ENCODE measurements at places on chromosomes 1 and 21.
A peak's percentile ranks its signal among the peaks of the same experiment; 100 is the strongest.

GRCh38 chr1:235075048-235075776, 53.4 kb downstream of the TOMM20 start:
- peak; percentile 80 for DNase-seq

- no peak for DNase-seq
These were observed 23.5 kb downstream of the PHGDH start for GRCh38 chr1:119735217-119735616.

DNA sequence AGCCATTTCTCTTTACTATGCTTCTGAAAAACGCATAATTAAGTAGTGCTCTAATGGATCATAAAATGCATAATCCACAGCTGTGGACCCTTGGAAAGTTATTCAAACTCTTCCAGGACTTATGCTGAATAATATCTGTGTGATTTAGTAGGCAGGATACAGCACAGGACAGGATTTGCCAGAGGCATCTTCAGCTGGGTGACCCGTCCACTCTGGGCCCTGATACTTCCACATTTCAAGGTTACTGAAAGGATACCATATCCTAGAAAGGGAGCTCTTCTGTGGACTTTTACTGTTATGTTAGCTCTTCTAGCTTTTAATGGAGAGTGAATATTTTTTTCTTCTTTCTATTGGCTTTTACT, 49.6 kb downstream of the MAP10 start:
- no peak for DNase-seq

GRCh38 chr1:207823880-207824566, 72.2 kb downstream of the CD46 start:
- DNase-seq: peak; percentile 58

GRCh38 chr1:162823231-162823630, 32.7 kb downstream of the HSD17B7 start:
- DNase-seq: no peak

GRCh38 chr1:239771550-239771949, 320.1 kb upstream of the FMN2 start:
- DNase-seq: no peak

DNA sequence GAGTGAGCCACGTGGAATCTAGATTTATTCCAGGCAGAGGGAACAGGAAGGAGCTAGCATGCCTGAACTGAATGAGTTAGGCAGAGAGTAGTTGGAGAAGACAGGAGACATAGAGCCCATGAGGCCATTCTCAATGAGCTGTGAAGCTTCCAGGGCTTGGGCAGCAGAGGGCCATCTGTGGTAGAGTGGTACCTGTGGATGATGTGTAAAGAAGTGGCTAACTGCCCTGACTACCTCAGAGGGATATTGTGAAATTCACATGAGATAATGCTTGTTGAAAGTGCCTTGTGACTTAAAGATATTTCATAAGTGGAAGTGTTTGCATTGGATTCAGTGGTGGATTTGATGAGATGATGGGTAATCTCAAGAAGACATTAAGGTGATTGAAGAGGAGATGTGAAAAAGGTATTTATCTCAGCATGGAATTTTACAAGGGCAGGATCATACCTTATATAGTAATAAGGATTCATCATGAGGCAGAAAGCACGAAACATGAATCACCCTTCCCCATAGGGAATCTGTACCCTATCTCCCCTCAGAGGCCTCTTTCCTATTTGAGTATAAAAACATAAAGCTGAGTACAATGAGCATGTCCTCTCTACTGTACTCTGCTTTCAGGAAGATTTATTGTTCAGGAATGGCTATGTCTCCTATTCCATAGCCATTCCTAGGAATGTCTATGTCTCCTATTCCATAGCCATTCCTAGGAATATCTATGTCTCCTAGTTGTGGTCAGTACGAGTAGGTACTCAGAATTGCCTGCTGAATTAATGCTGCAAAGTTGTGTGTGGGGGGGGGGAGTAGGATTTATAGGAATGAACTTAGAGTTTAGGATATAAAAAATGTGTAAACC, 146.8 kb downstream of the PAPPA2 start:
- DNase-seq: no peak

- no peak for DNase-seq
These were observed 63.3 kb downstream of the FGGY start for GRCh38 chr1:59360170-59360569.

DNA sequence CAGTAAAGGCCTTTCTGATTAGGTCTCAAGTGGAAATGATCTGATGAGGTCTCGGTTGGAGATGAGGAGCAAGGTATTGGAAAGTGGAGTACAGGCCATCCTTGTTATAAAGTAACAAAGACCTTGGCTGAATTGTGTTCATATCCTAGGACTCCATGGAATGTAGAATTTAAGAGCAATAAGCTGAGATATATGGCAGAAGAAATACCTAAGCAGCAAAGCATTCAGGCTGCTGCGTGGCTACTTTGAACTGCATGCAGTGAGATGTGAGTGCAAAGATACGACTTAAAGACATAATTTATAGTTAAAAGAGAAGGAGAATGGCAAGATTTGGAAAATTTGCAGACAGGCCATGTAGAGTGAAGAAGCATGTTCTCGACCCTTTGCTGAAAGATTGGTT, 11.2 kb upstream of the XPR1 start:
- no peak for DNase-seq

DNA sequence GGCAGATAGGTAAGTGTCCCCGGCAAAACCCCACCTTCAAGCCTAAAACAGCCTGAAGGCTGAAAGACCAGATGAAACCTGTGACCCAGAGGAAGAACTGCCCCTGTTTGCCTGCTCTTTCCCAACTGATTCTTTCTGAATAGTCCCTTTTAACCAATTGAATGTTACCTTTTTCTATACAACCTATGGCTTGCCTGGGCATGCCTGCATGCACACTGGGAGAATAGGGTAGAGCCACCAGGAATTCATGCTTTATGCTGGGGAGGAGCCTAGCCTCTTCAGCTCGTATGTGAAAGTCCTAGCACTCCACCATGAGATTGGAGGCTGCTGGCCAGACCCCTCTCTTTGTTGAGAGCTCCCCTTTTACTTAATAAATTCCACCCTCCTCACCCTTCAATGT, 340.0 kb downstream of the PTBP2 start:
- DNase-seq: no peak

- DNase-seq: no peak
These were observed 8.9 kb upstream of the RGS1 start for GRCh38 chr1:192566657-192567056.

DNA sequence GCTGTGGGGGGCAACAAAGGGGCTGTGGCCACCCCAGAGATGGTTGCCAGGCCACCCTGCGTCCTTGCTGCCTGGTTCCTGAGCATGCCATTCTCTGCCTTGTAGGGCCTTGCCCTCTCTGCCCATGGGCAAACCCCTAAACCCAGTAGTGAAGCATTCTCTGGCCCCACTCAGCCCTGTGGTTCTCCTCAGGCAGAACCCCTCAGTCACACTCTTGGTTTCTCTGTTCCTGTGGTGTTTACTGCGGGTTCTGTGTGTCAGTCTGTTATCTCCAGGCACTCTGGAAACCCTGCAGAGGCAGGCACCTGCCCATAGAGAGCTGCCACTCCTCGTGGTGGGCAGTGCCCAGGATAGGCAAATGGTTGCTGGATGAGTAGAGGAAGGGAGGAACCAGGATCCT, 41.1 kb upstream of the IL19 start:
- DNase-seq: no peak

DNA sequence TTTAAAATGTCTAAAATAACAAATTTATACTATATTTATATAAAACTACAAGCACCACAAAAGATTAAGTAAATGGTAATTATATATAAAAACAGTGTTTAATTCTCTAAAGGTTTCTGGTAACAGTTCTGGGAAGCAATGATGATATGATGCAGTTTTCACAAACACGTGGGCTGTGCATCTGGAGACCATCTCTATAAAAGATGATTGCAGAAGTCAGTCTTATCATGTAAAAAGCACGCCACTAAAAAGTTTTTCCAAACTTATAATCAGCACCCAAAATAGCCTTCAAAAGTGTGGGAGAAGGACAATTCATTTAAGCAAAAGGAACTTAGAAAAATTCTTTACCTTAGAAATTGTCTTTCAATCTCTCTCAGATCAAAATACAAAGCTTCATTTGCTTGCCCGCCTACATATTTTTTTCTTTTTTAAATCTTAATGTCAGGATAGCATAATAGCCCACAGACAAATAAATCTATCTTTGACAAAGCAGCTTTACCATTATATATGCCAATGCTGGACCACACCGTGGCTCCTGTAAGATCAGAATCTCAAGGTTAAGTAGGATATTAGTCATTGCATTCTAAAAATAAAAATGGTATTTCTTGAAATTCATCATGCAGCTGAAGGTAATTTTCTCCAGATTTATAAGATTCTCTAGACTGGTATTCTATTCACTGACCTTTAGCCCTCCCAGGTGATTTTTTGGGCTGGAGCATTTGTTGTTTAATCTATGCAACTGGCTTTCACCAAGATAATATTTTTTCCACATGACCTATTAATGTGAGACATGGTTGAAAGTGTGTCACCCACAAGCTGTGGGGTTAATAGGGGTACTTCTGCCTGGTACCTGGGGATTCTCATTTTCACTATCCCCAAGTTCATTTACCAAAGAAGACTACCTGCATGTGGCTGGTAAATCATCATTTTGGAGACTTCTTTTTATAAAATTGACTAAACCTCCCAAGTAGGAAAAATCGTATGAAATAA, 189.6 kb upstream of the ST6GALNAC5 start:
- DNase-seq: no peak

- no peak for DNase-seq
These were observed 22.8 kb downstream of the CR1 start for GRCh38 chr1:207518608-207519236.

- no peak for DNase-seq
These were observed 50.4 kb upstream of the STUM start for GRCh38 chr1:226497991-226498639.

GRCh38 chr1:179554427-179554826, 21.3 kb downstream of the NPHS2 start:
- no peak for DNase-seq

GRCh38 chr1:201763455-201764140, 65.4 kb upstream of the IPO9 start:
- no peak for DNase-seq

- no peak for DNase-seq
These were observed 463.8 kb downstream of the USP25 start for GRCh38 chr21:16193496-16194094.

GRCh38 chr1:117312453-117313138, 54.7 kb upstream of the MAN1A2 start:
- DNase-seq: peak; percentile 58

GRCh38 chr1:44108241-44108640, 10.4 kb upstream of the KLF17 start:
- no peak for DNase-seq

DNA sequence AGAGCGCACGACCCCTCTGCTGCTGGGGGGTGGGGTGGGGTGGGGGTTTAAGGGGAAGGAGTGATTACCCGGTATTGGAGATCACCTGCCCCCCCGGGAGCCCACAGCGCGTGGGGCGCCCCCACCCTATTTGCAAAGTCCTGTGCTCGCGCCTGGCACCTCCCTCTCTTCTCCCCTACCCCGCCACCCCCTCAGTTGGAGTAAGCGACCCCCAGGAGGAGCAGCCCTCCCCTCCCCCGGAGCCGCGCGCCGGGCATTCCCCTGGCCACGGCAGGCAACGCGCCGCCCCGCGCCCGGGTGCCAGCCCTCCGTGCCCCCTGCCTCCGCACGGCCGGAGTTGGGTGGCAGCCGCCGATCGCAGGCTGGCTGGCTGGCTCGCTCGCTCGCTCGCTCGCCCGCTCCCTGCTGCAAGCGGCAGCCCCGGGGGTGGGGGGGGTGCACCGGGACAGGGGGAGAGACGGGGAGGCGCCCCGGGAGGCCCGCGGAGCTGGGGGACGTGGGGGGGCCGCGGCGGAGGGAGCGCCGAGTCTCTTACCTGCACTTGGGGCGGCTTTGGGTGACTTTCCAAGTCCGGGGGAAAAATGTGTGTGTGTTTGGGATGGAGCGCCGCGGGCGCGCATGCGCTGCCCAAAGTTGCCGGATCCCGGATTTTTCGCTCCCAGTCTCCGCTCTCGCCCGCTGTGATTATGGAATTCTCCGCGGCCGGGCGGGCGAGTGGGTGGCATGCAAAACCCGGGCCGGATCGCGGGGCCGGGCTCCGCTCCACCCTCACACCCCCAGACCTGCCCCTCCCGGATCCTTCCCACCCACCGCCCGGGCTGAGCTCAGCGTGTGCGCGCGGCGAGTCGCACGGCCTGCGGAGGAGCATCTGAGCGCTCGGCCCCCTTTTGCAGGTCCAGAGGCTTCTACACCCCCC, at the start of gene CASZ1:
TSS of gene CASZ1 (minus strand) at position 618 of the 916 bp plus-strand sequence. CDS start 102,757 bp downstream, outside the sequence.
- peak; percentile 48 for DNase-seq

DNA sequence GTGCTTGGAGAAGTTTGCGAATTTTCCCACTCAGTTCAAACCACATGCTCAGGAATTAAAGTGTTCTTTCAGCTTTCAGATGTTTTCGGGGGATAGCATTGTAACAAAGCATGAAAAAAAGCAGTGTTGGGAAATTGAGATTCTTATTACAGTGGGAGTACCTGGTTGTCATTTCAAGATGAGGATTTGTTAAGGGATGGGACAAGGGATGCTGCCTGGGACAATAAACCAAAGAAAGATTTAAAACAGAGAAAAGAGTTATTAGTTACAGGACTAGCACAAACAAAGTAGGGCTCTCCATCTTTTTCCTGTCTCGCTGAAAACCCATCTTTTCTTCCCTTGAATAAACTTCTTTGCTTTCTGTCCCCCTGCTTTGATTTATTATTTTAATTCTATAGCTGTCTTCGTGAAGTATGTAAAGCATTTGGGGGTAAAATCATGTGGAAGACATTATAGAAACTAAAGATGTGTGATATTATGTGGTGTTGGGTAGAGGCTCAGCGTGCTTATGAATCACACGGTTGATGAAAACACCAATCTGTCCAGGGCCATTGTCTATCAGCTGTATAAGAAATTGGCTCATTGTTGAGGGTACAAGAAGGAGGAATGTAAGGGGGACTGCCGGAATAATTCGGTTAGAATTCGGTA, 277.6 kb downstream of the KIF26B start:
- DNase-seq: no peak

- no peak for DNase-seq
These were observed 506.5 kb downstream of the SMYD3 start for GRCh38 chr1:246000638-246001015.

DNA sequence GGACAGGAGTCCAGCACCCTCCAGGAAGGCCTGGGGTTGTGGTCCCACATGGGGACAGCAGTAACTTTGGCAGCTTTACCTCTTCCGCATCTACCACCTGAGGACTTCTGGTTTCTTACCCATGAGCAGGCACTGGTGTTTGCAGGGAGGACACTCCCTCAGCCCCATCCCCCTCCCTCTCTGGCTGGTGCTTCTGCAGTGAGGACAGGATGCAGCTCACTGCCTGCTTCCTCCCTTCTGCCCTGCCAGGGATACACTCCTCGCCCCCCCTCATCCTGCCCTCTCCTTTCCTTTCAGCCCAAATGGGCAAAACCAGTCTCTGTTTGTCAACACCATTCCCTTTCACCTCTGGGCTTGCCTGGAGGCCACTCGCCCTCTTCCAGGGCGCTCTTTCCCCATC, 62.4 kb downstream of the KIRREL1 start:
- no peak for DNase-seq

- DNase-seq: peak; percentile 40
These were observed 19.7 kb upstream of the LMX1A start for GRCh38 chr1:165376041-165376810.

GRCh38 chr21:45856442-45856841, 125.1 kb upstream of the COL6A1 start:
- DNase-seq: no peak

GRCh38 chr1:204143276-204144041, 8.4 kb downstream of the ETNK2 start:
- no peak for DNase-seq

All from GM13976 (cell line).